ENCODE measurements at places on chromosomes 7 and 10. TPM values are rescaled to one million over a fixed set of nuclear protein-coding genes. Genes with fewer than 3 reads are reported as not detected.

DNA sequence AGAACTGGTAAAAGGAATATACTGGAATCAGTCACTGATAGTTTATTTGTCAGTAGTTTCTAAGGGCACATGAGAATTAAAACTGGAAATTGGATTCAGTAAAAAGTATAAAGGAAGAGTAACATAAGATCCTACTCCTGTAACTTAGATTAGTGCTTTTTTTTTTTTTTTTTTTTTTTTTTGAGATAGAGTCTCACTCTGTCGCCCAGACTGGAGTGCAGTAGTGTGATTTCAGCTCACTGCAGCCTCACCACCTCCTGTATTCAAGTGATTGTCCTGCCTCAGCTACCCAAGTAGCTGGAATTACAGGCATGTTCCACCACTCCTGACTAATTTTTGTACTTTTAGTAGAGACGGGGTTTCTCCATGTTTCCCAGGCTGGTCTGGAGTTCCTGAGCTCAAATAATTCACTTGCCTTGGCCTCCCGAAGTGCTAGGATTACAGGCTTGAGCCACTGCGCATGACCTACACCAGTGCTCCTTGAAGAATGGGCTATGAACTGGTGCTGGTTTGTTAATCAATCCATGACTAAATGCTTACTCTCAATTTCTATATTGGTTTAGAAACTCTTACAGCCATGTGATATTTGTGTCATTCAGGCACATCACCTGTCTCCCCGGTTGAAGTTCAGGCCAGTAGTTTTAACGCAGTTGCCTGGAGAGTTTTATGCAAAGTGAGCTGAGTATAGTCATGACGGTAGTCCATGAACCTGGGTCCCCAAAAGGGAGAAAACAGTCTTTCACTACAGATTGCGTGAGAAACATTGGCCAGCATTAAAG, 65.0 kb downstream of the ZEB1 start:
- no peak for DNase-seq

DNA sequence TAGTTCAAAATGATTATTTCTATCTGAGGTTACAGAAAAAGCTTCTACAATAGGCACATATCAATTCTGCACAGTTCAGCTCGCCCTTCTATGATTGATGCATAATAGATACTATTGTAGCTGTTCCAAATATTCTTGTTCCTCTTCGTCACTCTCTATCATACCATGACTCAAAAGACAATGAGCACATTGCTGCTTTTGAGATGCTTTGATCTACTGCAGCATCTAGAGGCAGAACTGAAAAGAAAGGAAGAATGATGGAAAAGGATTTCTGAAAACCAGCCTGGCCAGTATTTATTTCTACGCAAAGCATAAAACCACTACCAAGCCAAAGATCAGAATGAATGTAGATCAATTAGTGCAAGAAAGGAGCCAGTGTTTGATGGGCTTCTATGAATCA, 59.3 kb upstream of the PLXDC2 start:
- DNase-seq: no peak

DNA sequence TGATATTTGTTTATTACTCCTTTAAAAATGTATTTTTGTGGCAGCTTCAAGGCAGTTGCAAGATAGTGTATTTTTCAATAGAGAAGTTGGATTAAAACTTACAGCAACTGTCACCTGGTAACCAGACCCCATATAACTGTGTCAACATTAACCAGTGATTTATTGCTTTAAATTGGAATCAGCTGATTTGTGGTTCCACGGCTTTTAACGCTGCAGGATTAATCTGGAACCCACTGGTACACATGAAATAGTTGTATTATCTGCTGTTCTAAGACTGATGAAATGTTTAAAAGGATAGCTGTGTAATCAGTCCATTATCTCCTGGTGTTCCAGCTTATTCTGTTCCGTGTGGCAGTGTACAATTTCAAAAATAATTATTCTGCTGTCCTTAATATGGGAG, 180.2 kb downstream of the CELF2 start:
- no peak for DNase-seq

PALD1 gene
- 19.8 TPM for total RNA-seq

CYP17A1 gene
- not detected for total RNA-seq

GRCh38 chr7:64874114-64874513, 29.0 kb upstream of the ZNF273 start:
- DNase-seq: no peak

GRCh38 chr7:107813524-107813923, 10.5 kb upstream of the SLC26A3 start:
- no peak for DNase-seq

- no peak for DNase-seq
These were observed 65.9 kb downstream of the PDGFA start for GRCh38 chr7:453597-454306.

HIP1 gene
- 19.6 TPM for total RNA-seq

- DNase-seq: no peak
These were observed 13.7 kb upstream of the CUL2 start for GRCh38 chr10:35103882-35104281.

DNA sequence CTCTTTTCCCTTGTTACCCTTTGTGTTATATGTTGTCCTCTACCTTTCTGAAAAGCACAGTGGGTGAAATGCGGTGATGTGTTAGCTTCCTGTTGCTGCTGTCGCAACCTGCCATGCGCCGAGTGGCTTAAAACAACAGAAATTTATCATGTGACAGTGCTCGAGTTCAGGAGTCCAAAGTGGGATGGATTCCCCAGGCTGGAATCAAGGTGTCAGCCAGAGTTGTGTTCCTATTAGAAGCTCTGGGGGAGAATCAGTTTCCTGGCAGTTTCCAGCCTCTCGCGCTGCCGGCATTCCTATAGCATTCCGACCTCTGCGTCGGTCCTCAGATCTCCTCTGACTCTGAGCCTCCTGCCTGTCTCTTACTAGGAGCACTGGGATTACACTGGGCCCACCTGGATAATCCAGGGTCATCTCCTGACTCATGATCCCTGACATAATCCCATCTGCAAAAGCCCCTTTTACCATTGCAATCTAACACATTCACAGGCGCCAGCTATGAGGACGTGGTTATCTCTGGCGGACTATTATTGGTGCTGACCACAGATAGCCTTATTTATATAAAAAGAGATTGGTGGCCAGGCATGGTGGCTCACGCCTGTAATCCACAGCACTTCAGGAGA, 207.5 kb downstream of the CUX1 start:
- DNase-seq: no peak

DNA sequence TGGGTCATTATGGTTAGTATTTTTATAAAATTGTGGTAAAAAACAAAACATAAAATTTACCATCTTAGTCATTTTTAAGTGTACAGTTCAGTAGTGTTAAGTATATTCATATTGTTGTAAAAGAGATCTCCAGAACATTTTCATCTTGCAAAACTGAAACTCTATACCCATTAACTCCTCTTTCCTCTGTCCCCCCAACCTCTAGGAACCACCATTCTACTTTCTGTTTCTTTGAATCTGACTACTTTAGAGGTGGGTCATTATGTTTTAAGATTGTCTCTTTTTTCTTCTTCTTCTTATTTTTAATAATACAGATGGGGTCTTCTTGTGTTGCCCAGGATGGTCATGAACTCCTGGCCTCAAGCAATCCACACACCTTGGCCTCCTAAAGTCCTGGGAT, 84.1 kb downstream of the DOCK4 start:
- no peak for DNase-seq

TOMM7 gene
- 162 TPM for total RNA-seq

GRCh38 chr10:62323751-62324150, 50.4 kb upstream of the ZNF365 start:
- DNase-seq: no peak

DNA sequence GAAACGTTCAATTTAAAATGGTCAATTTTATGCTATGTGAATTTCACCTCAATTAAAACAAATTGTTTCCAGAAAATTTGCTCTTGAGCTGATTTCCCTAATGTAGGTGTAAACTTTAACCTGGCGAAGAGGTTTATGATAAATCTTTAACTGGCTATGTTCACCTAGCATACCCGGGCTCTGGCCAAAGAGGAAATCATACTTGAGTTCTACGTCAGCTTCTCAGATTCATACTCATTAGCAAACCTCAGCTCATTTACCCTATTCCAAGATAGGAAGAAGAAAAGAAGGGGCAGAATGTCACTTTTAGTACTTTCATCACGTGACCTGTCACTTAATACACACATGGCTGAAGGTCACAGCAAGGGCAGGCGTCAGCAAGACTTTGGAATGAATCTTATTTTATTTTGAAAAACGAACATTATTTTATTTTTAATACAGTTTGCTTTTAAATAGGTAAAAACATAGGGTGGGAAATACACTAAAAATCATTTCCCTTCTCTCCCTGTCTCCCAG, 97.0 kb downstream of the ABLIM1 start:
- DNase-seq: no peak

DNA sequence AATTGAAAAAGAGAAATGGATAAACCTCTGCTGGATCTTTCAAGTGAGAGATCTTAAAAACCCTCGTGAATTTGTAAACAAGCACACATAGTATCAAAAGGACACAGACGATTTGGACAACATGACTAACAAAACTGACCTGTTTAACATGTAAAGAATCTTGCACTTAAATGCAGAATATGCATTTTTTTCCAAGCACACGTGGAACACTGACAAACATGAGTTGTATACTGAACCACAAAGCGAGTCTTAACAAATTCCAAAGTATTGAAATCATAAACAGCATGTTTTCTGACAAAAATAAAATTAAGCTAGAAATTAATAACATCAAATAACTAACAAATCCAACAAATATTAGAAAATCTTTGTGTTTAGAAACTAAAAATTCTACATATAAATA, 65.0 kb upstream of the ZNF746 start:
- no peak for DNase-seq

GRCh38 chr7:2104716-2105115, 128.0 kb downstream of the MAD1L1 start:
- DNase-seq: peak; percentile 37

GRCh38 chr10:75530299-75530698, 98.9 kb downstream of the LRMDA start:
- no peak for DNase-seq

Measured in tongue (tissue), 3 donors.